Esophagus squamous epithelium (tissue), 5 donors: ENCODE measurements at places on chromosomes 2 and 18.

GRCh38 chr18:24613896-24614640, 153.6 kb downstream of the HRH4 start:
- H3K4me1 ChIP-seq = no peaks in the 10 kb centered on the region
- H3K4me3 ChIP-seq = no peak overlapping the region
- H3K36me3 ChIP-seq = no peaks in the 10 kb centered on the region
- H3K27me3 ChIP-seq = no peaks in the 10 kb centered on the region
- no peak overlapping the region for H3K27ac ChIP-seq
- no peak for DNase-seq

DNA sequence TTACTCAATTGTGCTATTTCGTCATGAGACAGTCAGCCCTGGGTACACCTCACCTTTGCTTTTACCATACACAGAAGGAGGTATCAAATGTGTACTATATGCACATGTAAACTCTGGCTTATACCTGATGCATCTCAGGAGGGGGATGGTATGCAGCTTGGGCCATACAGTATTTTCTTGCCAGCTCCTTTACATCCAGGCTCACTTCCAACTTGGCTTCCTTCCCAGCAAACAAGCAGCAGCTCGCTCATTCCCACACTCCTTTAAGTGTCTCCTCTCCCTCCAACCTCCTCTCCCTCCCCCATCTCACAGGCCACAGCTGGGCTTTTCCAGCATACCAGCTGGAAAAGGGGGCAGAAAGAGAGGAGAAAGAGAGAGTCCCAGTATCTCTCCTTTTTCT, 9.6 kb downstream of the MARCHF4 start:
- no peaks in the 10 kb centered on the region for H3K27me3 ChIP-seq
- H3K36me3 ChIP-seq = no peaks in the 10 kb centered on the region
- no peak overlapping the region for H3K4me3 ChIP-seq
- no peak overlapping the region for H3K27ac ChIP-seq

DNA sequence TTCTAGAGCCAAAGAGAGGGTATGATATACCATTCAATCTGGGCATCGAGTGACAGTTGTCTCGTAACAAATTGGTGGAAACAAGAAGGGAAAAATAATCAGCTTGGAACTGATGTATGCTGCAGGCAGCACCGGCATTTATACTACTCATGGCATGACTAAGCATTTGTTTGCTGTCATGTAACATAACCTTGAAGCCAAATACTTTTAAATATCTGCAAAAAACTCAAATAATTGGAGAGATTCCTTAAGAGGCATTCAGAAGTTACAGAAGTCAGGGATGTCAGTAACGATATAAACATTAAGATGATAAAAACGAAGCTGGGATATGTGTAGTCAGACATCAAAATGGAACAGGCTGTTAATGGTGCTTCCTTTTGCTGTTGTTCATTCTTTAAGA, 157.3 kb upstream of the MMADHC start:
- no peak overlapping the region for H3K27ac ChIP-seq
- DNase-seq = no peak
- H3K4me1 ChIP-seq = no peaks in the 10 kb centered on the region
- no peaks in the 10 kb centered on the region for H3K27me3 ChIP-seq
- no peak overlapping the region for H3K4me3 ChIP-seq
- no peaks in the 10 kb centered on the region for H3K36me3 ChIP-seq

DNA sequence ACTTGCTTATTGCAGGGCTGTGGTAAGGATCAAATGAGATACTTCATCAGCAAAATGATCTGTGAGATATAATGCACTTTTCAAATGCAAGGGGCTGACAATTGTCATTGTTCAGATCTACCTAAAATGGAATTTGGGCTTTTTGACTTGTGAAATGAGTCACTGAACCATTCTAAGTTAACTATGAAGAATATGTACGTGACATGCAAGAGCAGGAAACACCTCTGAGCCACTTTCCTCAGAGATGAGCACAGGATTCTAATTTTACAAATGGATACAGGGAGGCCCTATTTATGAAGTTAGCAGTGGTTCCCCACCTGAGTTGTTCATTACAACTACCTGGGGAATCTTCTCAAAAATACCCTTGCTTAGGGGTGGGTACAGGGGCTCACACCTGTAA, 26.7 kb downstream of the CTLA4 start:
- H3K27me3 ChIP-seq = no peaks in the 10 kb centered on the region
- H3K36me3 ChIP-seq = no peaks in the 10 kb centered on the region
- no peak for DNase-seq
- no peak overlapping the region for H3K4me3 ChIP-seq

- no peaks in the 10 kb centered on the region for H3K36me3 ChIP-seq
- H3K4me3 ChIP-seq = no peak overlapping the region
- no peak for DNase-seq
- no peak overlapping the region for H3K27ac ChIP-seq
Measured at GRCh38 chr2:83471655-83472054, 987.4 kb downstream of the SUCLG1 start.

DNA sequence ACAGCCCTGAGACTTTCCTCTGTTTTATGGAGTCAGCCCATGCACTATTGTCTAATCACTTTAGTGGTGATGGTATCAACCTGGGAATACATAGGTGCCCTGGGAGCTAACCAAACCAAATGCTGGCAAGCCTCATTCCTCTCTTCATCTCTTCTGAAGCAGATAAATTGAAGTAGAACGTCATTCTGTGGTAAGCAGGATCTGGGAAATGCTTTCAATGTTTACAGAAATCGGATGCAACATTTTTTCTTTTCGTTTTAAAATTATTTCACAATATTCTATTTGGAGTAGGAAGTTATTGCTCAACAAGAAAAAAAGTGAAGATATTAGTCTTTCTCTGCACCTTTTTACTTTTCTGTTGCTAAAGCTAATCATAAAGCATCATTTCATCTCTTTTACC, 114.2 kb downstream of the RBMS1 start:
- DNase-seq = no peak
- H3K27me3 ChIP-seq = no peaks in the 10 kb centered on the region
- peak overlapping the region; percentile 29 for H3K27ac ChIP-seq

DNA sequence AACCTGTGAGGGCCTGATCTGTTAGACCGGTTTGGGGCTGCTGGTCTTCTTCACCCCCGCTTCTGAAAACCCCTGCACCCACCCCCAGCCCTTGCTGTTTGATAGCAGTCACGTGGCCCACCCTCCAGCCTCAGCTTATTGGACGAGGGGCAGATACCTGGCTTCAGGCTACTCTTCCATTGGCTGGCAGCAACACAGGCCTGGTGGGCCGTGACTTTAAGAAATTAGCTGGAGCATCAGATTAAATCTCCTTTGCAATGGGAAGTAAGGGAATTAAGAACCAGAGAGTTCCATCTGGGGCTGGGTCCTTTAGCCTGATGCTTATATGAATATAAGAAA, 107.3 kb downstream of the KLHL29 start:
- H3K36me3 ChIP-seq = no peaks in the 10 kb centered on the region
- H3K4me3 ChIP-seq = no peak overlapping the region
- H3K4me1 ChIP-seq = peaks cover 17% of the 10 kb centered on the region
- no peaks in the 10 kb centered on the region for H3K27me3 ChIP-seq
- no peak for DNase-seq

GRCh38 chr2:239881561-239882320, 143.4 kb downstream of the NDUFA10 start:
- H3K36me3 ChIP-seq = no peaks in the 10 kb centered on the region
- peaks cover 10% of the 10 kb centered on the region for H3K27me3 ChIP-seq
- no peak for DNase-seq
- H3K4me1 ChIP-seq = peaks cover 4% of the 10 kb centered on the region
- H3K27ac ChIP-seq = peak overlapping the region; percentile 2

GRCh38 chr18:63626431-63626830, 17.6 kb downstream of the SERPINB4 start:
- no peak for DNase-seq
- H3K27ac ChIP-seq = no peak overlapping the region
- no peaks in the 10 kb centered on the region for H3K36me3 ChIP-seq
- no peaks in the 10 kb centered on the region for H3K4me1 ChIP-seq
- H3K4me3 ChIP-seq = no peak overlapping the region

DNA sequence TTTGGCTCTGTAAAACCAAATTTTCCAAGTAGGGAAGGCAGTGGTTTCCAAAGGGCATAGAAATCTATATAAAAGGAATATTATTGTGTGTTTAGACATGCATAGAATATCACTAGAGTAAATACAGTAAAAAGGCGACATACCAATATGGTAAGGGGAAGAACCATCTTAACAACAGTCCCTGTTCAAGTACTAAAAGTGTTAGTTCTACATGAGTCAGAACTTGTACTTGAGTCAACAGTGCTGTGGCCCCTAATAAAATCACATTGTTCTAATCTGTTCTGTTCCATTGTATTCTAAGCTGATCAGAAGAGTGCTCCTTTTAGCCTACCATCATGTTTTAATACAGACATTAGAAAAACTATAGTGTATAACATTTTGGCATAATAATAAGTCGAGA, 36.1 kb upstream of the TNFRSF11A start:
- no peak overlapping the region for H3K27ac ChIP-seq
- peaks cover 10% of the 10 kb centered on the region for H3K36me3 ChIP-seq
- H3K4me3 ChIP-seq = no peak overlapping the region
- no peak for DNase-seq
- H3K27me3 ChIP-seq = no peaks in the 10 kb centered on the region

- peak overlapping the region; percentile 100 for H3K27ac ChIP-seq
- no peaks in the 10 kb centered on the region for H3K36me3 ChIP-seq
- peaks cover 61% of the 10 kb centered on the region for H3K4me1 ChIP-seq
- H3K27me3 ChIP-seq = no peaks in the 10 kb centered on the region
Measured at GRCh38 chr2:47903781-47904490, 2.4 kb downstream of the FBXO11 start.

GRCh38 chr2:28135324-28135723, 244.8 kb downstream of the BABAM2 start:
- peak overlapping the region; percentile 64 for H3K27ac ChIP-seq
- DNase-seq = no peak
- no peaks in the 10 kb centered on the region for H3K36me3 ChIP-seq
- no peaks in the 10 kb centered on the region for H3K27me3 ChIP-seq
- H3K4me3 ChIP-seq = no peak overlapping the region

DNA sequence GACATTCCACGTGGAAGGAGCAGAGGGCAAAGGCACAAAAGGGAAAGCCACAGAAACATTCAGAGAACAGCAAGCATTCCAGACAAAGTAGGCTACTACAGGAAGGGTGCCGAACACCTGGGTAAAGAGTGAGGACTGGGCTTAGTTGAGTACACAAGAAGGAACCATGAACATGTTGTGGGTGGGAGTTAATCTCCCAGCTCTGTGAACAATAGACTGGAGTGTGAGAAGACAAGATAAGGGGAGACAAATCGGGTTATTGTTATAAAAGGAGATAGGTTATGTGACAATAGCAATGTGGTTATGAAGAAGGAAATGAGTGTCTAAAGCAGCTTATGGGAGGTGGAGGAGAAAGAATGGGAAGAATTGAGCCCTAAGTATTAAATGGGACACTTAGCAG, 70.0 kb downstream of the DPP4 start:
- no peaks in the 10 kb centered on the region for H3K27me3 ChIP-seq
- no peaks in the 10 kb centered on the region for H3K36me3 ChIP-seq
- no peak for DNase-seq
- no peak overlapping the region for H3K4me3 ChIP-seq
- no peak overlapping the region for H3K27ac ChIP-seq

- no peak overlapping the region for H3K4me3 ChIP-seq
- H3K27ac ChIP-seq = no peak overlapping the region
- no peaks in the 10 kb centered on the region for H3K27me3 ChIP-seq
- no peak for DNase-seq
- no peaks in the 10 kb centered on the region for H3K36me3 ChIP-seq
- no peaks in the 10 kb centered on the region for H3K4me1 ChIP-seq
Measured at GRCh38 chr18:73861771-73862170, 285.9 kb downstream of the FBXO15 start.

- H3K27me3 ChIP-seq = no peaks in the 10 kb centered on the region
- no peak overlapping the region for H3K27ac ChIP-seq
- H3K36me3 ChIP-seq = no peaks in the 10 kb centered on the region
- DNase-seq = no peak
- H3K4me1 ChIP-seq = no peaks in the 10 kb centered on the region
Measured at GRCh38 chr2:932320-933115, 18.1 kb upstream of the SNTG2 start.

- no peak overlapping the region for H3K27ac ChIP-seq
- no peaks in the 10 kb centered on the region for H3K4me1 ChIP-seq
- no peak for DNase-seq
- no peaks in the 10 kb centered on the region for H3K27me3 ChIP-seq
- H3K36me3 ChIP-seq = peaks cover 89% of the 10 kb centered on the region
Measured at GRCh38 chr2:232789082-232789481, 12.7 kb upstream of the KCNJ13 start.
